ENCODE measurements at places on chromosomes 12 and 14.

GRCh38 chr14:64220466-64220865, 73.7 kb downstream of the ESR2 start:
- no peak for DNase-seq

GRCh38 chr14:73240816-73241480, 3.6 kb downstream of the PAPLN start:
- DNase-seq: no peak

DNA sequence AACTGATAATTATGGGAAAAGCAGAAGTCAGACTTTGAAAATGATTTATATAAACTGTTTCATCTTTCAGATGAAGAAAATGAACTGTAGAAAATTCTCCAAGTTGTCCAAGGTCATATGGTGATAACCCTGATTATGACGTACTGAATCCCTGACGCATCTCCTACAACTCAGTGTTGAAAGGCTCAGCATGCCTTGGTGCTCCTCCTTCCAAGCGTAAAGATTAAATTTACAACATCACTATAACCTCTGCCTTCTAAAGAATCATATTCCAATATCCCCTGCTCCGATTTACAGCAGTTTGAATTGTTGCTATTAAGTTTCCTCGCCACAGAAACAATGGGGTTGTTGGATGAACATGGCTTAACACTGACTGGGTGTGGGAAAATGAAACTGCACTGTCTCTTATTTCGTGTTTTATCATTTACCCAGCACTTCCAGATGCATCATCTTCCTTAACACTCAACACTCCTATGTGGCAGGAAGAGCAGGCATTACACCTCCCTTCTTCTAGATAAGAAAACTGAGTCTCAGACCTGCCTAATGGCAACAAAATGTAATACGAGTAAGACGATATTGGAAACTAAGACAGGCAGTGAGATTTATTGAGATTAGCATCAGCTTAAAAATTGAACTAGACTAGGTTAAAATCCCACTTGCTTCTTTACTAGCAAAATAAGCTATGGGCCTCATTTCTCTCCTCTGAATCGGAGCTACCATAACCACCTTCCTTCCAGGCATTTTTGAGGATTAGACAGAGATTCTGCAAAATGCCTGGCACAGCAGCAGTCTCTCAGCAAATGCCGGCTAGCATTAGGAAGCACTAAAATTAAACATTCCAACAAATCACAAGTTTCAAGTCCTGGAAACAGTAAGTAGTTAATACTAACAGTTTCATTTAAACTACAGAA, 74.2 kb downstream of the PPM1H start:
- DNase-seq: peak; percentile 35

GRCh38 chr12:120678572-120678971, 8.4 kb upstream of the MLEC start:
- peak; percentile 27 for DNase-seq

GRCh38 chr12:100404769-100405407, 48.0 kb downstream of the SLC17A8 start:
- DNase-seq: peak; percentile 48

DNA sequence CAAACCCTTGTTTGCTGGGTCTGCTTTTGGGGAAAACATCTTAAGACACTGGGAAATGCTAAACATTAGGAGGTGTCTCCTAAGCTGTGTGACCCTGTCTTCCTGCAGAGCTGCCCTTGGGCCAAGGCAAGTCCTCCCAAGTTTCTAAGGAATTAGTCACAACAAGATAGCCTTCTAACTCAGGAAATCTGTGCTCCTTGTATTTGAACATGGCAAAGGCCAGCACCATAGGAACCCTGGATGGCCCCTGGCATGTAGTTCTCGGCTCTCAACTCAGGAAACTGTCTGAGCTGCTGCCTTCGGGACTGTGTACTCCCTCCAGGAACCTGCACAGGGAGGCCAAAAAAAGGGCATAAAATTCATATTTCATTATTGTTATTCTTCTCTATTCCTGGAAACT, 37.6 kb upstream of the LTBP2 start:
- DNase-seq: peak; percentile 78

GRCh38 chr14:61188978-61189808, 91.9 kb downstream of the TMEM30B start:
- DNase-seq: peak; percentile 27

GRCh38 chr12:11810206-11810545, 160.7 kb downstream of the ETV6 start:
- DNase-seq: no peak

DNA sequence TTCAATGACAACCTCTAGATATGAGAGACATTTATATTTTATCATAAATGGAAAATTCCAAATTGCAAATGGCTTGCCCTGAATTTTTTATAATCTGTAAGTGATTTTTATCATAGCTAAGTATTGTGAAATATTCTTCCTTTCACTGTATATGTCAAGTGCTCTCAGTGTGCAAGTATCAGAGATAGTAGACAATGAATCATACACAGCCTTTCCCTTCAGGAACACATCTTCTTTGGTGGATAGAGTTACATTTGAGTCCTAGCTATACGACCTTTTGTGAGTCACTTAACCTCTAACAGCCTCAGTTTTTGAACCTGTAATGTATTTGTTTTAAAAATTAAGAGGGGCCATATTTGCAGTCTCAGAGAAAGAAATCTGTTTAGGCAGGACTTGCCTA, 350.7 kb upstream of the SEL1L start:
- DNase-seq: no peak

DNA sequence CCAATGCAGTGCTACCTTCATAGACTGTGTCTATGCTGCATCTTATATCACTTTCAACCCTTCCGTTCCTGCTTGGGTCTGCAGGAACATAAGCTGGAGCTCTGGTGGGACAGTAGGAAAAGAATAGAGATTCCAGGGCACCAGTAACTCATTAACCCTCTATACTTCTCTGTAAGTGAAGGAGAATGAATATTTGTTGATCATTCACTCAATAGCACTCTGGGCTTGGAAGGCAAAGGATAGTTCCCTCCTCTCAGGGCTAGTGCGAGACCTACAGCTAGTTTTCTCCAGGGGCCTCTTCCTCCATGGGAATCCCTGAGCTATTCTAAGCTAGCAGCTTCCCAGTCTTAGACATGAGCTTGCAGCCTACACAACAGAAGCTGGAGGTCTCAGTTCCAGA, 84.7 kb downstream of the BMP4 start:
- no peak for DNase-seq

DNA sequence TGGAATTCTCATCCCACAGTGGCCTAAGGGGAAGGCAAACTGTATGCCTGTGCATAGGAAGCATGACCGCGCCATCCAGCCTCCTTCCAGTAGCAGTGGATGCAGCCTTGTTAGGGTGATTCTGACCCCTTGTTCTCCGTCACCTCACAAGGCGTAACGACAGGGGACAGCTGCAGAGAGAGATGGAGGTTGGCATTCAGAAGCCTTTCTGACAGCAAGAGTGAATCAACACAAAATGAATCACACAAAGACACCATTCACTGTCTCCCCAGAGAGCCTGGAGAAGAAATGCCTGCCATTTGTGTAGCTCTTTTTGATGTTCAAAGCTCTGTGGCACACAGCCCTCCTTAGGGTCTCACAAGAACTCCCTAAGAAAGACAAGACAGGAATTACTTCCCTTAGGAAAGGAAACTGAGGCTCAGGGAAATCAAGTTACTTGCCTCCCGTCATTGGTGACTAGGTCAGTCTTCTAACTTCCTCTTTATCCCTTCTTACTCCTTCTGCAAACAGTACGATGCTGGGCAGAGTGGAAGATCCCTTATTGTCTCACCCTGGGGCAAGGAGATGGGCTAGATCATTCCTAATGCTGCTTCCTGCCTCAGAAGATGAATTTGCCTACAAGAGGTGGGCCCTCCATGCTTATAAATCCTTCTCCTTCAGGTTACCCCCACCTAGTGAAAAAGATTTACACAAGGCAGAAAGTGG, 280.9 kb downstream of the CACNA1C start:
- no peak for DNase-seq

- peak; percentile 46 for DNase-seq
These were observed 2.8 kb upstream of the KTN1 start for GRCh38 chr14:55577229-55577628.

- no peak for DNase-seq
These were observed 128.0 kb upstream of the OVCH1 start for GRCh38 chr12:29625359-29625953.

GRCh38 chr12:27937768-27938167, 34.8 kb downstream of the PTHLH start:
- no peak for DNase-seq

DNA sequence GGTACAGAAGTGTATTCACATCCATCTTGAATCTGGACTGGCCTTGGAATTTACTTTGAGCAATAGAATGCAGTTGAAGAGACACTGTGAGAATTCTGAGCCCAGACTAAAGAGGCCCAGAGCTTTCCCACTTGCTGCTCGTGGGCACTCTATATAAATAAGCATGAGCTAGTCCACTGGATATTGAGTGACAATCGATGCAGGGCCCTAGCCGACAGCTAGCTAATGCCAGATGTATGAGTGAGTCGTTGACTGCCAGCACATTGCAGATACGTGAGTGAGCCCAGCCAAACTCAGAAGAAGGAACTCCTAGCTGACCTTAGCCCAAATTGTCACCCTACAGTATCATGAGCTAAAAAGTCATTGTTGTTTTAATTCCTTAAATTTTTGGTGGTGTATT, 24.9 kb downstream of the NAV3 start:
- no peak for DNase-seq

- DNase-seq: peak; percentile 3
These were observed 111.7 kb downstream of the DNAI7 start for GRCh38 chr12:25083211-25083610.

- DNase-seq: no peak
These were observed 38.0 kb downstream of the FOXN3 start for GRCh38 chr14:89379006-89379405.

GRCh38 chr14:20697273-20698017, 8.9 kb downstream of the ANG start:
- DNase-seq: peak; percentile 68

DNA sequence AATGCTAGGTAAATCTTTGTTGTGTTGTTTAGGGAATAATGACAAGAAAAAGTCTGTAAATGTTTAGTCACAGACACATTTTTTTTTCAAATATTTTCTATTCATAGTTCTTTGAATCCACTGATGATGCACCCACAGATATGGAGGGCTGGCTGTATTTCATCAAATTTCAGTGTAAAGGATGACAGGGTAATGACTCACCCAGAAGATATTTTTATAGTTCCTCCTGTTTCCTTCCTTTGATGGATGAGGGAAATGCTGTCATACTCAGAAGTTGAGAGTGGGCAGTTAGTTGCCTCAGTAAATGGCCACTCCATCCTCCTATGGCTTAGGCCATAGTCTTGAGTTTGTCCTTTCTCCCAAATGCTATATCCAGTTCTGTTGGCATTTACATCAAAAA, 76.9 kb upstream of the REP15 start:
- DNase-seq: peak; percentile 95

GRCh38 chr12:22672951-22673350, 48.0 kb downstream of the ETNK1 start:
- peak; percentile 89 for DNase-seq

- DNase-seq: no peak
These were observed 97.3 kb upstream of the ST8SIA1 start for GRCh38 chr12:22431693-22432251.

DNA sequence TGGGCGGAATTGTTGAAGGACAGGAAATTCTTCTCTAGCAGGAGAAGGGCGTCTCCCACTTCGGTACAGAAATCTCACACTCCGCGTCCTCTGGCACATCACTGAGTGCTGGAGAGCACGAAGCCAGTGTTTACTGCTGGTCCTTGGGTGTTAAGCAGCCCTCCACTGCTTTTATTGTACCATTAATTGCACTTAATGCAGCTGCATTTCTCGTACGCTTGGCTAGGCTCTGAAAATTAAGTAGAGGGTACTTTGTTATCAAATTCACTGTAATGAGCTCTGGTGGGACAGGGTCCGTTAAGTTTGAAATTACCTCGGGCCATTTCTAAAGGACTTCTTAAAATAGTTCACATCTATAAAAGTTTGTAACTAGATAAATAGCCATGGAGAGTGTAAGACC, 411.2 kb downstream of the NPAS3 start:
- no peak for DNase-seq

DNA sequence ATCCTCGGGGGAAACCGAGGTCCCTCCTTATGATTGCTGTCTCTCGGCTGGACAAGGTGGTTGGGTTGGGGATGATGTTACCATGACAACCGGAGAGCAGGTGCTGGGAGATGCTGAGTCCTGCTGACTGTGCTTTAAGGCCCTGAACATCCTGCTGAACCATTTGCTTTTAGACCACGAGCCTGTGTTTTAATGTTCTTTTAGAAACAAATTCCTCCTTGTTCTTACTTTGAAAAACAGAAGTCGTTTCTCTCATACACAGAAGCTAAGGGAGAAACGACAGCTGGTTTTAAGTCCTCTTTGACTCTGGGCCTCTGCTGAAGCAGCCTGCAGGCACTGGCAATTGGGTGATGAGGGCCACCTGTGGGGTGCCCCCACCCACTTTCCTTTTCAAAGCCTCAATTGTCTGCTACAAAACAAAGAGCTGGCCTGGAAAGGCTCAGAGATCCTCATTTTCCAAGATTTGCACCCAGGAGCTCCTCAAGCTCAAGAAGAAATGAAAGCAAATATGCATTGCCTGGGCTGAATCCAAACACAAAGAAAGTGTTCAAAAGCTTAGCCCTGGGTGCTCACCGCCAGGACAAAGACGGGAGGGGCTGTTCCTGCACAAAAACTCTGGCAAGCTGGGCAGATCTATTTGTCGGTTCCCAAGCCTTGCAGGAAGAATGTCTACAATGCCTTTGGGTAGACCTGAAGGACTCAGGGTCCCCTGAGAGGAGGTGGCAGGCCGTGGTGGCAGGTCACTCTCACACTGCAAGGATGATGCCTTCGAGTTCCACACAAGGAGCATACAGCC, 90.0 kb upstream of the CLMN start:
- no peak for DNase-seq

- no peak for DNase-seq
These were observed 172.2 kb downstream of the PTPRO start for GRCh38 chr12:15494329-15495046.

GRCh38 chr12:123910761-123911193, 61.9 kb downstream of the CCDC92 start:
- peak; percentile 20 for DNase-seq

- peak; percentile 23 for DNase-seq
These were observed 51.9 kb upstream of the ATF7IP start for GRCh38 chr12:14313379-14314138.

- no peak for DNase-seq
These were observed 1080.5 kb upstream of the FOXG1 start for GRCh38 chr14:27686137-27686536.

- DNase-seq: no peak
These were observed 6.4 kb downstream of the SLC15A5 start for GRCh38 chr12:16271062-16271461.

Measured in EH (cell line).